ENCODE measurements at places on chromosomes 16 and 17.

- no peak for DNase-seq
Observed at GRCh38 chr17:75394332-75394918, 11.1 kb downstream of the GRB2 start.

GRCh38 chr16:56606071-56606475 is 2.3 kb upstream of the MT2A start:
- DNase-seq: no peak

GRCh38 chr16:85784813-85785212 is 14.5 kb downstream of the EMC8 start:
- DNase-seq: no peak

DNA sequence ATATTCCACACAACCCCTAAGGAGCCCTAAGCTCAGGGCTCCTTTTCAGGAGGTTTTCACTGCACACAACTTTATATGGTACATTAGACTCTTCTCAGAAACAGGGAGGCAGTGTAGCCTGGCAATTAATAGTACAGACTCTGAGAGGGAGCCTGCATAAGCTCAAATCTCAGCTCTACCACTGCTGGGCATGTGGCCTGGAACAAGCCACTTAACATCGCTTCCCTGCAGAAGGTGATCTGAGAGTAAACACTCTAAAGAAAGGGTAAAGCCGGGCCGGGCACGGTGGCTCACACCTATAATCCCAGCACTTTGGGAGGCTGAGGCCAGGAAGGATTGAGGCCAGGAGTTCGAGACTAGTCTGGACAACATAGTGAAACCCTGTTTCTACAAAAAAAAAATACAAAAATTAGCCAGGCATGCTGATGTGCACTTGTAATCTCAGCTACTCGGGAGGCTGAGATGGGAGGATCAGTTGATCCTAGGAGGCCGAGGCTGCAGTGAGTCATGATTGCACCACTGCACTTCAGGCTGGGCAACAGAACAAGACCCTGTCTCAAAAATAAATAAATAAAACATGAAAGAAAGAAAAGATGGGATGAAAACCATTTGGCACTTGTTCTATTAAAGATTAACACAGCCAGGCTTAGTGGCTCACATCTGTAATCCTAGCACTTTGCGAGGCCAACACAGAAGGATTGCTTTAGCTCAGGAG is 70.7 kb upstream of the DNAJA2 start:
- DNase-seq: no peak

All from effector CD4-positive, alpha-beta T cell (primary cell).